Activated CD8-positive, alpha-beta memory T cell treated with anti-CD3 and anti-CD28 coated beads for 1 hour (primary cell): ENCODE measurements at places on chromosomes 7 and 10.

DNA sequence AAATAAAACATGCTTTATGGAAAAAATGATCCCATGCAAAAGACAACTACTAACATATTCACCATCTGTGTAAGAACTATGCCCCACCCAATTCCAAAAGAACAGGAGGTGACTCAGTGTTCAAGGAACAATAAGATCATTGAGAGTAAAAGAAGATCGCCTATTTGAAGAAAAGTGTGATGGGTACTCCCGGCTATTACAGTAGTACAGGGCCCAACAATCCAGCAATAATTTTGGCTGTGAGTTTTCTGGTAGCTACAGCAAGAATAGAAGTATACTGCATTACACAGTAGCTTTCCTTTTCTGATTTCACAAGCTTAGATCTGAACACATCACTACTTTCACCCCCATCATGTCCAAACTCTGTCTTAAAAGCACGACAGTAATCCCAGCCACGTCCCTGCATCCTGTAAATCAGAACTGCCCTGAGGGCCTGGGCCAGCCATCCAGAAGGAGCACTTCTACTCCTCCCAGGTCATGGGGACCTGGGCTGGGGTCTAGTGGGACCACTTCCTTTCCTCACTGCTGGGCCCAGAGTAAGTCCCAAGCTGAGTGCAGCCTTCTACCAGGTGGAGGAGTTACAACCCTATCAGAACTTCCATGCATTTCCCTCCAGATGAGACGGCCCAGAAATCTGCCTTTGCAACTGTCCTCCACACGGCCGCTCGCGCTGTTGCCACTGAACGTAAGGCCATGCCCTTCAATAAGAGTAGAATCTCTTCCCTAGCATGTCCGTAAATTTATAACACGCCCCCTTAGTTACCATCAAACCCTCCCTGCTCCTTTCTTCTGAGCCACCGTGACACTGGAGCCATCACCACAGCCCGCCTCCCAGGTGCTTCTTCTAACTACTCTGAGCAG, 7.9 kb downstream of the ESYT2 start:
- DNase-seq = no peak

GRCh38 chr10:122636953-122637352, 62.7 kb downstream of the C10orf120 start:
- DNase-seq = no peak

- no peak for DNase-seq
Measured at GRCh38 chr7:69243016-69243415, 355.3 kb upstream of the AUTS2 start.

DNA sequence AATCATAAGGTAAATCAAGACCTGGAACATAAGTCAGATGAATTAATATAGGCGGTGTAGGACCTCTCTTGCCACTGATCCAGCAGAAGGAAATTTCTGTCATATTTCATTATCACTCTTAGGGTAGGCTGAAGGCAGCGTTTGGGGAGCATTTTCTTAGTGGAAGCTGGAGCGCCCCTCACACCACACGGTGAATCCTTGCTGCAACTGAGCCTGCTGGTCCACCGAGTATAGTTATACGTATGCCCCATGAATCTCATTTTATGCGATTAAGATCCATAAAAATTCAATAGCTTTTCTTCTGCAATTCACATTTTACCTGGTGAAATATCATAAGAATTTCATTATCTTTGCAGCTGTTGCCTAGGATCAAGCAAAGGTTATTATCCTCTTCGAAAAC, 19.6 kb downstream of the EBF3 start:
- no peak for DNase-seq

DNA sequence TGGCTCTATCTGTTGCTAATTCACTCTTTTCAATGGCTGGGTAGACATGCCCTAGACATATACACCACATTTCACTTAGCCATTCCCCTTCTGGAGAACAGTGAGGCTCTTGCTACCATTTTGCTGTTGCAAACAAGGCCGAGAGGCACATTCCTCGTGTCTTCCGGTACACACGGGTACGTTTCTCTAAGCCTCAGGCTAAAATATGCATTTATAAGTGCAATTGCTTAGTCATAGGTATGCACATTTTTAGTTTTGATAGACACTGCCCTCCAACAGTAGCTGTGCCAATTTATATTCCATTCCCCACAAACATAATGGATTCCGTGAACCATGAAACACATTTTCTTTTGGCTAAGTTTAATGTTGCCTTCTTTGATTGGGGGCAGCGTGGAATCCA, 13.2 kb downstream of the CHAT start:
- no peak for DNase-seq

GRCh38 chr7:11633310-11633709, 198.7 kb downstream of the THSD7A start:
- no peak for DNase-seq

- no peak for DNase-seq
Measured at GRCh38 chr10:114115661-114116445, 58.1 kb downstream of the CCDC186 start.

- DNase-seq = no peak
Measured at GRCh38 chr10:92755725-92756124, 66.0 kb downstream of the HHEX start.
